ENCODE measurements at places on chromosomes 4 and X. TPM values are rescaled to one million over a fixed set of nuclear protein-coding genes. Genes with fewer than 3 reads are reported as not detected.

DNA sequence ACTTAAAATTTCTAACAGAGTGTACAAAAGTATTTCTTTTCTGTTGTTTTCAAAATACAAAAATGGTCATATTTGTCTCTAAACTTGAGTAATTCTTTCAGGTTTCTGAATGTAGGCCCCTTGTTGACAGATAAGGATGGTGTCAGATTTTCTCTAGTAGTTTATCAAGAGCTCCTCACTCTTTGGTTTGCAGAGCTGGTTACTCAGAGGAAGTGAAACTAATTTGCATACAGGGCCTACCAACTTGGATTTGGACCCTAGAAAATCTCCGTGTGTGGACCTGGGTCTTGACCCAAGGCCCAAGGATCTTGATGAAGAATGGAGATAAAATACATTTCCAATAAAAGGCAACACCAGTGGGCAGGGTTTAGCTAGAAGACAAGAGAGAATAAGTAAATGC is 433 bp upstream of the ADH6 start:
- no peaks in the 10 kb centered on the region for H3K36me3 ChIP-seq
- no peaks in the 10 kb centered on the region for H3K27me3 ChIP-seq
- H3K4me3 ChIP-seq, result no peak overlapping the region
- no peak overlapping the region for H3K27ac ChIP-seq
- DNase-seq, result no peak

GRCh38 chrX:39757971-39758370 is 339.8 kb downstream of the BCOR start:
- no peak for DNase-seq
- no peak overlapping the region for H3K27ac ChIP-seq
- no peaks in the 10 kb centered on the region for H3K27me3 ChIP-seq
- H3K4me1 ChIP-seq, result peaks cover 9% of the 10 kb centered on the region

The HMGN5 gene
- total RNA-seq, result 7.8 TPM

The CT45A3 gene
- not detected for total RNA-seq

GRCh38 chr4:53453385-53453784 is 75.9 kb downstream of the FIP1L1 start:
- H3K4me3 ChIP-seq, result no peak overlapping the region
- no peaks in the 10 kb centered on the region for H3K27me3 ChIP-seq
- no peak overlapping the region for H3K27ac ChIP-seq
- no peak for DNase-seq
- peaks cover 20% of the 10 kb centered on the region for H3K36me3 ChIP-seq

- H3K27me3 ChIP-seq, result peaks cover 57% of the 10 kb centered on the region
- peak; percentile 16 for DNase-seq
- H3K4me3 ChIP-seq, result peak overlapping the region; percentile 86
These were observed 2185.1 kb upstream of the TENM3 start for GRCh38 chr4:180057891-180058671.
